T follicular helper cell (primary cell): ENCODE measurements at places on chromosomes 16 and 17.

DNA sequence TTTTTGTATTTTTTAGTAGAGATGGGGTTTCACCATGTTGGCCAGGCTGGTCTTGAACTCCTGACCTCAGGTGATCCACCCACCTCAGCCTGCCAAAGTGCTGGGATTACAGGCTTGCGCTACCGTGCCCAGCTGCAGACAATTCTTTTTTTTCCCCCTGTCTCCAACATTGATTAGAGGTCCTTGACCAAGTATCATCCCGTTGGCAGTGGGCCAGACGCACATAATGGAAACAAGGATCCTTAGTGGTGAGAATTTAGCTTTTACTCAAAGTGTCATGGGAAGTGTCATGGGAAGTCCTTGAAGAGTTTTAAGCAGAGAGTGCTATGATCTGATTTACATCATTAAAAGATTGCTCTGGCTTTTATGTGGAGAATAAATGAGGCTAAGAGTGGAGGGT lies 2.1 kb upstream of the FBXO47 start:
- no peak for DNase-seq

DNA sequence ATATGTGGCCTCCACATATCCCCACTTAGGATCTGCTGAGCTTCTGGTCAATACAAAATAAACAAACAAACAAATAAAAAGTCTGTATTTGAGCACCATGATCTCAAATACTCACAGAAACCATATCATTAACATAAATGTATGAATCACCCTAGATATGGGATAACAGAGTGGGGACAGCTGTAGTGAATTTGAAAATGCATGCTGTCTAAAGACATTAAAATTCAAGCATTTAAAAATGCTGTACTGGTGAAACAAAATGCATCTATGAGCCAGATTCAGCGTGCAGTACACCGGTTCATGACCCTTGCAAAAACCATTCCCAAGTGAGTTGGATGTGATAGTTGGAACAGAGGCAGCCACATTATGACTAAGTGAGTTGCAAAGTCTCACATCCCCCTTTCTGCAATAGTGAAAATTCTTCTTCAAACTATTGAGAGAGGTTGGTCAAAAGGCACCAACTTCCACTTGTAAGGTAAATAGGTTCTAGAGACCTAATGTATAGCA lies 12.3 kb downstream of the GRIN2A start:
- DNase-seq = no peak

- DNase-seq = no peak
Measured at GRCh38 chr16:62408760-62409159, 372.5 kb upstream of the CDH8 start.

DNA sequence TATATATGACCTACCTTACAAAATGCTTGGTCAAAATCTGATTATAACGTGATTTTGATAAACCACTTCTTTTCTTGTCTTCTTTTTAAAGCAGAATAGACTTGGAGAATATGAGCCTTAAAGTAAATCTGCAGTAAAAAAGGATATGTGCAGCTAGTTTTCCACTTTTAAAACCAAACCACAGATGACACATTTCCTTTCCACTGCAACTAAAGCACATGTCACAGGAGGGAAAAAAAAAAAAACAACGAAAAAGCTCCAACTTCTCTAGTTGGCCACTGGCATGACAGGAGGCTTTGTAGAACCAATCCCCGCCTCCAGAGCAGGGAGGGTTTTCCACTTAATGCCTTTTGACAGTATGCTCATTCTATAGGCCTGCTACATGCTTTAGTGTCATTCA lies at the start of gene EVI2A:
Gene EVI2A, minus strand, starts transcription at position 142 of the 400 bp plus-strand sequence. CDS start 2,609 bp downstream, outside the sequence.
- DNase-seq = peak; percentile 73

- no peak for DNase-seq
Measured at GRCh38 chr17:43372273-43372911, 26.4 kb upstream of the ARL4D start.

- DNase-seq = no peak
Measured at GRCh38 chr16:63744077-63744874, 1377.6 kb downstream of the CDH11 start.

GRCh38 chr17:28549236-28550132 lies 2.9 kb downstream of the UNC119 start:
- peak; percentile 50 for DNase-seq

GRCh38 chr17:47413872-47414271 lies 90.1 kb downstream of the EFCAB13 start:
- no peak for DNase-seq

- DNase-seq = no peak
Measured at GRCh38 chr17:60960398-60961065, 282.9 kb downstream of the BCAS3 start.

DNA sequence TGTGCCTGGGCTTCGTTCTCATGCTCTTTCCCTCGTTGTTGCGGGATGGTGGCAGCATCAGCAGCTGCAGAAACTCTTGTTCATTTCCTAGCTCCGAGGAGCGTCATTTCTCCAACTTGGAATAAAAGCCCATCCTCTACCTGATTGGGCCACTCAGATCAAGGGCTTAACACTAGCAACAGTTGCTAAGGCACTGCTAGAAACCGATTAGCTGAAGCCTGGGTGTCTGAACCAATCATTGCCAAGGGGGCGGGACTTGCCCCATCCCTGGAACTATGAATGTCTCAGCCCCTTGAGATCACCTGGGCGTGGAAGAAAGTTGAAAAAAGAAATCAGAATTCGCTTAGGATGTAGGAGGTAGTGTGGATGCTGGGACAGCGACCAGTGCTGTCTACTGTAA lies 145.3 kb downstream of the FOXL1 start:
- no peak for DNase-seq
